ENCODE measurements at places on chromosomes 7 and 10.

- no peak for DNase-seq
These were observed 11.3 kb downstream of the AGK start for GRCh38 chr7:141562543-141562942.

DNA sequence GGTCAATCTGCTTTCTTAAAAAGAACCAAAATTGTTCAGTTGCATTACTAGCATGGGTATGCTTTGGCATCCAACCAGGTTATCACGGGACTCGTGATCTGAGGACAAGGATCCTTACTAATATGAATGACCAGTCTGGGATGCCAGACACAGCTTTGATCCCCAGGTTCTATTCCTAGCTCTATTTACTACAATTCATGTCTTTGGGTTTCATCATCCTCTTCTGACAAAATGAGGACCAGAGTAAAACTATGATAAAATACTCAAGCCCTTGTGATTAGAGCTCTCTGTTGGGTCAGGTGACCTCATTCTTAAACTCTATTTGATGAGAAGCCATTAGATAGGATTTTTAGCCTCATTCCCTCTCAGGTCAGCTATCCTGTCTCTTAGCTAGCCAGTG is 119.8 kb downstream of the SLC25A13 start:
- no peak for DNase-seq

- no peak for DNase-seq
These were observed 106.4 kb downstream of the DNAJB6 start for GRCh38 chr7:157442993-157443831.

DNA sequence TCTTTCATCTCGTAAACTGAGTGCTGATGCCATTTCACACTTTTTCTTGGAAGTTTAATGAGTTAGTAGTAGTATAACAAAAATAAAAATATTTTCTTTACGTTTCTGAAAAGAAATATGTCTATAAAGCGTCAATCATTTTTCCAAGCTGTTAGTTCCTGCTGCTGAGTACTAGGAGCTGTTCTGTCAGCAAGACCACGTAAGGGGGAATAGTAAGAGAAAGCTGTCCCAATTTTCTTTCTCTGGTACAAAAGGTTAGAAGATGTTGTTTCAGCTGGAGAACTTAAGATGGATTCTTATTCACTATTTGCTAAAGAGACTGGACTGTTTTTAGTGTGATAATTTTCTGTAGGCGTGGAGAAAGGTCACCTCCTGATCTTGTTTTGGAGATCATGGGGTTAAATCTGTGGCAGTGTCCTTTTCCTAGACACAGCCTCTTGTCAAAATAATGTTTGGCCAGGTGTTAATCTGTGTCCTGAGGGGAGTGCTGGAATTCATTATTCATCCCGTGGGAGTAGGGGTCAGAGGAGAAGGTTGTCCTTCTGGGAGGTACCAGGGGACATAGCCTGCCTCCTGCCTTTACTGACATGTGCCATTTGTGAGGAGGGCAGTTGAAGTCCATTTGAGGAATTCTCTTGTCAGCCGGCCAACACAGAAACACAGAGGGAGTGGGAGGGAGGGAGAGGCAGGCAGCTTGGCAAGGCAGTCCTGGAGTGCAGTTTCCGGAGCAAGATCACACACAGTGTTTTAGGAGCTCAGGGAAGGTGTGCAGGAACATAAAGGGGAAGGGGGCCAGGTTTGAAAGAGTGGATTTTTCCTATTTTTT is 368.7 kb downstream of the AUTS2 start:
- no peak for DNase-seq

GRCh38 chr7:128137181-128137580 is 103.9 kb upstream of the LEP start:
- peak; percentile 77 for DNase-seq

DNA sequence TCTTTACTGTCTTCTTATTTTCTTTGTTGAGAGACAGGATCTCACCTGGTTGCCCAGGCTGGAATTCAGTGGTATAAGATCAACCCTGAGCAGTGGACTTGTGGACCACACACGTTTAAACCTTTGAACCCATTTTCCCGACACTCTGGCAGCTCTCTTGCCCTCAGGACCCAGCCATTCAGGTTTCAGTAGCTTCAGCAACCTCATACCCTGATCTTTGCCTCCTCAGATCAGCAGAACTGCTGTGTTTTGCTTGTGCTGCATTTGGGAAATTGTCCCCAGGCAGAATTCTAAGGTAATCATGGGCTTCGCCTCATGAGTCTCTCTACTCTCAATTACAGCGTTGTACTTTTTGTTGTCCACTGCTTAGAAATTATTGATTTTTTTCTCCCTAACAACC is 317.6 kb upstream of the KIAA1217 start:
- DNase-seq: no peak

- DNase-seq: no peak
These were observed 11.1 kb upstream of the WBP1L start for GRCh38 chr10:102732661-102733060.

DNA sequence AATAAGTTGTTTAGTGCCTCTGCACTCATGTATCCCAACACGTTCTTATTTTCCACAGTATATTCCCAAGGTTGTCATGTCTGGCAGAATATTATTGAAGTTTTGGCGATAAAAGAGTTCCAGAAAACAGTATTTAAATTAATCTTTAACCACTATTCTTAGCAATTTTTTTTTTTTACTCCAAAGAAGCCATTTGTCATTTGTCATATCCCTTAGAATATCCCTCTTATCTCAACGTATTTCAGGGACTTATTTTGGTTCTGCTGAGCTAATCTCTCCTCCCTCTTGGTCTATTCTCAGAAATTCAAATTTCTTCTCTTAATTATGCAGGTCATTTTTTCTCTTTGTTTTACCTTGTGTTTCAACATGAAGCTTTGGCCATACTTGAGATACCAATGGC is 643.4 kb downstream of the ANKRD7 start:
- DNase-seq: no peak

- no peak for DNase-seq
These were observed 470.6 kb upstream of the ZWINT start for GRCh38 chr10:56831681-56832080.

Measured in EL (cell line).